ENCODE measurements at places on chromosomes 7 and 10.

GRCh38 chr10:25895856-25896255, 38.2 kb upstream of the MYO3A start:
- DNase-seq = no peak

- DNase-seq = no peak
Observed at GRCh38 chr10:62230344-62231121, 38.1 kb downstream of the RTKN2 start.

- DNase-seq = no peak
Observed at GRCh38 chr10:24651923-24652322, 71.8 kb downstream of the ARHGAP21 start.

GRCh38 chr7:105354383-105354782, 34.3 kb downstream of the SRPK2 start:
- DNase-seq = no peak

DNA sequence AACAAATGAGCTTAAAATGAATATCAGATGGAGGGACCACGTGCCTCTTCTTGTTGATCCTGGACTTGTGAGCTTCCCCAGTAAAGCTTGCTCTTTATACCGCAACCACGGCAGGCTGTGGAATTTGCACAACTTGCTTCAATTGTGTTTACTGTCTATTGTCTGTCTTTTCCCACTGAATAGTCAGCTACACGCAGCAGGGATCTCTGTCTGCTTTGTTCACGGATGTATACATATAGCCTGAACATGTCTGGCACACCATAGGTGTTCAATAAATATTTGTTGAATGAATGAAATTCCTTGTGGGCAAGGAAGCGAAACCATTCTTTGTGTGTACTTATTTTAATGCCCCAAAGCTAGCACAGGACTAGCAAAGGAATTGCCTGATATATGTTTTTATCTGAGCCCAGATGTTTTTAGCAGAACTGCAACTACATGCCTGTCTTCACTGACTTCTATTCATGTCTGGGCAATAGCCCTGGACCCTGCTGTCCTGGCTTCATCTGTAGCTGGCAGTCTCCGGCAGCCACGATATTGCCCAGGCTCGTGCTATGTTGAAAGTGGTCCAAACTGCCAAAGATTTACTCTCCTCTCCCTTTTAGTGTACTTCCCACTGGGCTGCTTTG, 29.9 kb upstream of the IFRD1 start:
- no peak for DNase-seq

GRCh38 chr10:84876116-84876999, 548.0 kb downstream of the CCSER2 start:
- DNase-seq = no peak

DNA sequence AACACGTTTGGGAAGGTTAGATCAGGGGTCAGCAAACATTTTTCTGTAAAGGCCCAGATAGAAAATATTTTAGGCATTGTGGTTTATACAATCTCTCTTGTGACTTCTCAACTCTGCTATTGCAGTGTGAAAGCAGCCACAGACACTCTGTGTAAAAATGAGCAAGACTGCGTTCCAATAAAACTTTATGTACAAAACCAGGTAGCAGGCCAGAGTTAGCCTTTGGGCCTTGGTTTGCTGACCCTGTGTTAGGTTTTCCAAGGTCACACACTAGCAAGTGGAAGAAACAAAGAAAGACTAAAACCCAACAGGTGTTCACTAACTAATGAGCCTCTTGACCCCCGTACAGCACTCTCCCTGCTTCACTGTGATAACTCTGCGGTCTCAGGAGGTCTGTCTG, 14.9 kb upstream of the PAXIP1 start:
- no peak for DNase-seq

DNA sequence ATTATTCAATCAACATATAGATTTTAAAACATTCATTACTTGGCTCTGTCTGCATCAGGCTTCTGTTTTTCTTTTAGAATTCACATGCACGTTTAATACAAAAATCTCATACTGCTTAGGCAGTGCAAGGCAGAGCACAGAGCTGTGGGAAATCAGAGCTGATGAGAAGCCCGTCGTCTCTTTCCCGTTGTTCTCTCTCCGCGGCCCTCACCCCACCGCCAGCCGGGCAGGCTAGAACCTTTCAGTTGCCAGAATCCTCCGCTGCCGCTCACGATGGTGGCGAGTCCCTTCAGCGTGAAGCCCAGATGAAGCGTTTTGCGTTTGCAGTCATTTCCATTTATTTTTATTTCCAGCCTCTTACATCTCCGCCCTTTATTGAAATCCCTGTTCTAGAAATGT, 648.2 kb downstream of the SDK1 start:
- DNase-seq = no peak

DNA sequence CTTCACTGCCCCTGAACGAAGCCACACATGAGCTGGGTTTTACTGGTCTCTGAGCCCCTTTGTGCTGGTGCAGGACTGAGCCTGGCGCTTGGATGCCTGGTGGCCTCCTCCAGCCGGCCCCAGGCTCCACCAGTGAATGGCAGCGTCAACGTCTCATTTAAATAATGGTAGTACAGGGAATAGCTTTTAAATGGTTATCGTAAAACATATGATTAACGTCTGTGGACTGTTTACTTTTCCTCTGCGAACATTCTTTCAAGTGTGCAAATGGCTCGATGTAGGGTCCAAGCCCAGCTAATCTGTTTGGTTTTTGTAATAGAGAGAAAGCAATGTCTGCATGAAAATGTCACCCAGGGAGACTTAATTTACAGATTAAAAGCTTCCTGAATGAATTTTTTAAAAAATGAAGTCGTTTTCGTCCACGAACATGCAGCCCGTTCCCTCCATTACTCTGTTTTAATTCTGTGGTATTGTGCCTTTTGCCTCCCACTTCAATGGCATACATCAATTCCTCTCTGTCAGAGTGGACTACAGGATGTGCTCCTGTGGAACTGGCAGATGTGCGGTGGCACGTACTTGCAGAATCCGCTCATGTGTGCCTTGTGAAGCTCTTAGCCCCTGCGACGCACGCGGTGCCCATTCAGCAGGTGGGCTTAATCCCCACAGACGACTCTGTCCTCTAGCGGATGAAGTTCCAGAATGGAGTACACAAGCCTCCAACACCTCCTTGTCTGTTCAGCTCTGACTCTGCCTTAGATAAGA, 192.7 kb downstream of the TCF7L2 start:
- DNase-seq = no peak

DNA sequence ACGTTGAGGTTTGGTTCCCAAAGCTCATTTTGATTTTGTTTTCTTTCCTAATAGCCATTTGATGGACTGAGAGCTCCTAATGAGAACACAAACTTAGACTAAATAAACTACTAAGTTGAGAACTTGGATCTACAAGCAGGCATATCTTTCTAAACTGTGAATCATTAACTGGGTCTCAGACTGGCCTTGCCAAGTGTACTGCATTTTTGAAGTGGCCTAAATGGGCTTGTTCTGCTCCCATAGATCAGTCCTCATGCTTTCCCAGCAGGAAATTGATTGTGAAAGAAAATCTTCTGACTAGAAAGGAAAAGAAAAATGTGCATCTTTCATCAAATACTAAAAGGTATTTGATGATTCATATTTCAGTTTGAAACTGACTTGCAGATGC, 46.7 kb upstream of the RBM33 start:
- DNase-seq = no peak

GRCh38 chr7:157832421-157832820, 495.6 kb downstream of the DNAJB6 start:
- DNase-seq = no peak

DNA sequence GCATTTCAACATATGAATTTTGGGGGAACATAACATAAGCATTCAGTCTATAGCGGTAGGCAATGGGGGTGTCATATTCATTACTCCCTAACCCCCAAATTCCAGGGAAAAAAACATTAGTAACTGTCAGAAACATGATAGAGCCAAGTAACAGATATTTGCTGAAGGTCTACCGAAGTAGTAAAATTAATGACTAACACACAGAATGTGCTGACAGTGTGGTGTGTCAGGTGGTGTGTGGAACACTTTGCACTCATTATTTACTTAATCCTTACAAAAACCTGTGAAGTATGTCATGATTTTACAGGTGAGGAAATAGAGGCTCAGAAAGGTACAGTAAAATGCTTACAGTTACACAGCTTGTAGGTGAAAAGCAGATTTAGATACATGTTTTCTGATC, 85.4 kb upstream of the RHOBTB1 start:
- DNase-seq = no peak

DNA sequence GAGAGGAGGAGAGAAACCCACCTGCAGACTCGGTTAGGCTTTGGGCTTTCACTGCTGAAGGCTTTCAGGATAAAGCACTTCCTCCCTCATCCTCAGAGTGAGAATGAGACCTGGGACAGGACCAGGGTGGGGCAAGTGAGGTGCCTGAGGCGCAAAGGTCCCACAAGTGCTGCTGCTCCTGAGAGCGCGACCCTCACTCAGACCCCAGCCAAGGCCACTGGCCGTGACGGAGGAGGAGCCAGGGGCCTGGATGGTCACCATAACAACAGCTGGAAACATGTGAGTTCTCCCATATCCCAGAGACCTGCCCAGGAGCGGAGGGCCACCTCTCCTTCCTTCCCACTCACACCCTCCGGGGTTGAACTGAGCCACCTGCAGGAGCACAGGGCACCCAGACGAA, 46.9 kb upstream of the MKRN1 start:
- DNase-seq = no peak

DNA sequence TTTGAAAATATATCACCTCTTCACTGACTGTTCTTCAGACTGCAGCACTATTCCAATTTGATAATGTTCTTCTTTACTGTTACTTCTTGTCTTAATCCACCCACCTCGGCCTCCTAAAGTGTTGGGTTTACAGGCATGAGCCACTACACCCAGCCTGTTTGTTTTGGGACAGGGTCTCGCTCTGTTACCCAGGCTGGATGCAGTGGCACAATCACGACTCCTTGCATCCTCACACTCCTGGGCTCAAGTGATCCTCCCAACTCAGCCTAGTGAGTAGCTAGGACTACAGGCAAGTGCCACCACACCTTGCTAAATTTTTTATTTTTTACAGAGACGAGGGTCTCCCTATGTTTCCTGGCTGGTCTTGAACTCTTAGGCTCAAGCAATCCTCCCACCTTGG, 77.9 kb downstream of the NDUFB2 start:
- no peak for DNase-seq

- DNase-seq = no peak
Observed at GRCh38 chr10:65793738-65794425, 1132.0 kb upstream of the LRRTM3 start.

GRCh38 chr10:30531751-30532530, 97.6 kb downstream of the LYZL2 start:
- DNase-seq = no peak

- no peak for DNase-seq
Observed at GRCh38 chr7:19920705-19921104, 147.3 kb upstream of the TMEM196 start.

- DNase-seq = peak; percentile 30
Observed at GRCh38 chr7:129831424-129832058, 121.2 kb downstream of the UBE2H start.

DNA sequence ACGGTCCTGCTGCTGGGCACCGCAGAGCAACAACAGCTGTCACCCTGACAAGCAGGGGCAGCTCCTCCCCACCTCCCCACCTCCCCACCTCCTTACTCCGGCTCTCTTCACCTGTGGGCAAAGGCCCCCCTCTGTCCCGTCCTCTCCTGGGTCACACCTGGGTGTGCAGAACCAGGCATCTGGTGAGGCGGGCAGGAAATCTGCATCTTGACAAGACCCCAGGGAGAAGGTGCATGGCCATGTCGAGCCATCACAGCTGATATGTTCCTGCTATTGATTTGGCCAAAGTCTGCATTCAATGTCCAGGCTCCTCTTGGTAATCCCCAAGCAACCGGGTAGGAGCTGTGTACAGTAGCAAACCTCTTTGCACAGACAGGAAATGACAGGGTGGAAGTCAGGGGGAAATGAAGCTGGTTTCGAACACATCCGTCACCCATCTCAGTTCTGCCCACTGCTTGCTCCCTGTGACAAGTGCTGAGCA, 554.2 kb downstream of the DNAJB6 start:
- no peak for DNase-seq

- no peak for DNase-seq
Observed at GRCh38 chr10:104639590-104640338, 1.3 kb upstream of the SORCS3 start.

GRCh38 chr10:117946525-117947070, 100.1 kb downstream of the RAB11FIP2 start:
- DNase-seq = no peak

GRCh38 chr10:4427532-4427931, 398.5 kb upstream of the AKR1E2 start:
- no peak for DNase-seq

GRCh38 chr7:94288096-94288495, 106.6 kb upstream of the COL1A2 start:
- DNase-seq = no peak

DNA sequence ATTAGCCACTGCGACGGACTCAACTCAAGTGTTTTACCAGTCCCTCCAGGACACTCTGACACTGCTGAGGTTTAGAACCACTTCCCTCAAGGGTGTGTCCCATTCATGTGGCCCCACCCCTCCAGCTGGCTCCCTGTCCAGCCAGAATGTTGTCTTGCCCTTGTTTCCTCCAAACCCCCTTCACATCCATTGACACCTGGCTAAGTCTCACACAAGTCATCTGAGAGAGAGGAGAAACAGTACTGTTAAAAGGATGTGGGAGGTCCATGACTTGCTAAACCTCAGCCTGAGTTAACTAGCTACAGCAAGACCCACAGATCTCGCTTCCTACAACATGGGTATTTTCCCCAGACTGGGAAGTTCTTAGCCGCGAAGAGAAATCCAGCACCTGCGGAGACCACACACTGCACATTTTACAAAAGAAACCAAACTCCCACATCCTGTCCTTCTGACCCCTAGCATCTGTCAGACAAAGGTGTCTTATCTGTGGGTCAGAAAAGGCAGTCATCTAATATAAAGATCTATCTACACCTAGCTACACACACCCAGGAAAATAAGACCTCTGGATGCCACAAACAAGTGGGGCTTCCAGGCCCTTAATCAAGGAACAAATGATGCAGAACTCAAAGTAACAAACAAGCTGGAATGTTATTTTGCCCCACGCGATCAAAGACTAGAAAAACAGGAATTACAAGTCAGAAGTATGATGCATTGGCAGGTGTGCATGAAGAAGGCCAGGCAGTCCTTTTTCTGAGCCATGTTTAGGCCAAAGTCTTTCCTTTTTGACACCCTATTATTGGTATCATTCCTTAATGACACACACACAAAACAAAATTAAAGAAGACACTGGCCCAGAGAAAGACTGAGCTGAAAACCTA, 13.9 kb downstream of the OSBPL3 start:
- no peak for DNase-seq

DNA sequence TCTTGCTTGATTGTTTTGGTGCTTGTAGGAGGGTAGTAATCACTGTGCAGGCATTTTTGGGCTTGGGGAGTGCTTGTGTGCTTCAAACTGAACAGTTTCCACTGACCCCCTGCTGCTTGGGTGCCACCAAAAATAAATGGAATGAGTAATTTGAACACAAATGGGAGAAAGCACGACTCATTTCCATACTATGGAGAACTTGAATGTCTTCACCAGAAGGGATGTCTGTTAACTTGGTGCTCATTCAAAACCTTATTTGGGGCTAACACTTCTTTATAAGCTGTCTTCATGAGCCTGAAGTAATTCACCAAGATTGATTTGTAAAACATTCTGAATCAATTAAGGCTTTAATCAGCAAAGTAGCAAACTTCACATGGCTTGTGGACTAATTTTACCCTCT, 560.3 kb downstream of the SDK1 start:
- DNase-seq = no peak

Measured in gastrocnemius medialis (tissue), 4 donors.